ENCODE measurements at places on chromosomes 2 and 18.

DNA sequence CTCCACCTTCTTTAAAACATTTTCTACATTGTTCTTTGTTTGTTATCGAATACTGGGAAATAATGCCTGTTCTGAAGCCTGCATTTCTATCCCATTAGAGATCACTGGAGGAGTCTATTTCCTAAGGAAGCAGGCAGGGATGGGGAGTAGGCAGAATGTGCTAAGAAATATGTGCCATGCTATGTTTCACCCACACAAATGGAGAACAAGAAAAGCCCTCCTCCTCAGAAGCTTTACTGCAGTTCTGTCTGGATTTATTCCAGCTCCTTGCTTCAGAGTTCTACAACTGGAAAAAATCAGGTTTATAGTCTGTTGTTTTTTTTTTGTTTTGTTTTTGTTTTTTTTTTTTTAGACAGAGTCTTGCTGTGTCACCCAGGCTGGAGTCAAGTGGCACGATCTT, 825.1 kb downstream of the SLC4A3 start:
- H3K27ac ChIP-seq, result no peak overlapping the region
- DNase-seq, result no peak
- H3K4me1 ChIP-seq, result no peaks in the 10 kb centered on the region
- no peak overlapping the region for H3K4me3 ChIP-seq
- no peaks in the 10 kb centered on the region for H3K27me3 ChIP-seq
- no peaks in the 10 kb centered on the region for H3K36me3 ChIP-seq

GRCh38 chr2:151882786-151883445, 54.7 kb upstream of the ARL5A start:
- no peak overlapping the region for H3K4me3 ChIP-seq
- no peaks in the 10 kb centered on the region for H3K36me3 ChIP-seq
- no peak overlapping the region for H3K27ac ChIP-seq
- no peak for DNase-seq
- no peaks in the 10 kb centered on the region for H3K4me1 ChIP-seq

GRCh38 chr18:77811503-77811902, 561.9 kb downstream of the GALR1 start:
- H3K36me3 ChIP-seq, result no peaks in the 10 kb centered on the region
- DNase-seq, result no peak
- H3K27me3 ChIP-seq, result no peaks in the 10 kb centered on the region
- no peaks in the 10 kb centered on the region for H3K4me1 ChIP-seq
- no peak overlapping the region for H3K4me3 ChIP-seq
- no peak overlapping the region for H3K27ac ChIP-seq

DNA sequence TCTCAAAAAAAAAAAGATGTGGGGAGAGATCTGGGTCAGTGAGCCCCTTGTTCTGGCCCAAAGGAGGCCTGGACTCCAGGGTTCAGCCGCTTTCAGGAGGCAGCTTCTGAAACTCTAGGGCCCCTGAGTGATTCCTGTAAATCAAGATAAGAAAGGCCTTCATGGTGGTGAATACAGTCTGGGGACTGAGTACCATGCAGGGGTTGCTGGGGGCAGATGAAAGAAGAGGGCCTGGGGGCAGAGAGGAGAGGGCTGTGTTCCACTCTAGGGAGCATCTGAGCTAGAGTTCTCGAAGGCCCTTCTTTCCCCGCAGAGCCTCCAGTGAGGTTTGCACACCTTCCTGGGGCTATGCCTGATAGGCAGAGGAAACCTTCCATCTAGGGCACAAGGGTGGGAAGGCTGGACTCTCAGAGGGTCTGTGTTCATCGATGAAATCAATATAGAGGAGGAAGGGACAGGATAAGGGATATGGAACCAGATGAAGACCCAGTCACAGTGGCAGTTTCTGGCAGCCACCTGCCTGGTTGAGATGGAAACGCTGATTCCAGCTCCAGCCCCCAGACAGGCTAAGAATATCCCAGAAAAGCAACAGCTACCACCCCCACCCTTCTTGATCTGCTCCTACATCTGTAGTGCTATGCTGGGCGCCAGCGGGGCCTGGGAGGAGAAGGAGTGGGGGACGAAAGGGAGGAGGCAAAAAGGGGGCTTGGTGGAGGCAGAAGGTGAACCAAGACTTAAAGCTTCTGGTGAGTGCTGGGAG, 4.7 kb upstream of the CDK5R2 start:
- H3K36me3 ChIP-seq, result no peaks in the 10 kb centered on the region
- no peak overlapping the region for H3K27ac ChIP-seq

DNA sequence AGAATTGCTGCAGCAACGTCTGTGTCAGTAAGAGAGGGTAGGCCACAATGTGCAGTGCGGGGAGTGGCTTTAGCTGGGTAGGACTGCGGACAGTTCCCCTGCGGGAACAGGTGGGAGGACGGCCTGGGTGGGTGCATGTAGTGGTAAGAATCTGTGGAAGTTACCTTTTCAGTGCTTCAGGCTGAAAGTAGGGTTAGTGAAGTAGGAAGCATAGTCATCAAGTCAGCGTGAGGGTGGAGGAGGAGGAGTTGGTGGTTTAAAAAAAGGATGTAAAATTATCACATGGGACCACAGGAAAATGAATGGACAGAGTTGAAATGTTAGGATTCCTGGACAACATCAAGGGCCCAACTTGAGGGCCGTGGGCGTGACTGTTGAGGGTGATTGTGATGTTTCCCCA, 13.2 kb downstream of the CEP192 start:
- no peaks in the 10 kb centered on the region for H3K27me3 ChIP-seq
- H3K27ac ChIP-seq, result no peak overlapping the region
- H3K36me3 ChIP-seq, result peaks cover 15% of the 10 kb centered on the region
- H3K4me3 ChIP-seq, result no peak overlapping the region

- DNase-seq, result no peak
- H3K36me3 ChIP-seq, result no peaks in the 10 kb centered on the region
- H3K4me1 ChIP-seq, result peaks cover 5% of the 10 kb centered on the region
- no peak overlapping the region for H3K4me3 ChIP-seq
Observed at GRCh38 chr18:24189007-24189528, 50.2 kb downstream of the CABYR start.

- H3K27ac ChIP-seq, result peak within 1 kb of the TSS; percentile 97
- peak; percentile 69 for DNase-seq
- H3K4me1 ChIP-seq, result no peaks in the 10 kb centered on the region
- H3K4me3 ChIP-seq, result peak within 1 kb of the TSS; percentile 80
- no peaks in the 10 kb centered on the region for H3K27me3 ChIP-seq
Observed at GRCh38 chr2:147844697-147845410, at the start of gene ACVR2A. ACVR2A (plus strand) TSS chr2:147845029; CDS start chr2:147845153, 124 bp downstream.

DNA sequence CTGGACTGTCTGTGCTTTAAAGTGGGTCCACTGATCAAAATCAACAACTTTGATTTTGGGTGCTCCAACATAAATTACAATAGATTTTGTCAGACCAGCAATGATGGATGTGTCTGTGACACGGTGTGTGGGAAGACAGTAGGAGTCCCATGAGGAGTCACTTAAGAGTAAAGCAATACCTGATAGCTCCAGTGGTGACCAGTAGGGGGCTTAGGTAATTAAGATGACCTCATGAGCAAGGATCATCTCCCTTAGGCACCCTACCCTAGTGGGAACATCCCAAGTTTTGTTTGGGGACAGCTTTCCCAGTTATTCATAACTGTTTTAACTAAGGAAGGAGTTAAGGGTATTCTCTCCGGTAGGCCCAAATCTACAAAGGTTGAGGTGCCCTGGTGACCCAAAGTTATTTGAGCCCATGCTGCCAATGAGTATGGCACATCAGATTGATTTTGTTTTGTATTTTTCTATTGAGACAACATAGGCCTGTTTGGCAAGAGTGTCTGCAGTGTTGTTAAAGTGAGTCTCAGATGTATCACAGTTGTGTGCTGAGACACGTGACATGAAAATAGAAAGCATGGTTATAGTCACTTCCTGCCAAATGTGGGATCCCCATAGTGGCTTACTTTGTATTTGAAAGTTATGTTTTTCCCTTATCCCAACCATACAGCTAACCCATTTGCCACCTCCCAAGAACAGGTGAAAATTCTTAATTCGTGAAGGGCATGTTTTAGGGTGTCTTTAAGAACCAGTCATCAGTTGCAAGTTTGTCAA, 1337.6 kb upstream of the SLC39A10 start:
- no peak for DNase-seq
- H3K36me3 ChIP-seq, result no peaks in the 10 kb centered on the region
- no peaks in the 10 kb centered on the region for H3K4me1 ChIP-seq
- H3K27me3 ChIP-seq, result no peaks in the 10 kb centered on the region
- no peak overlapping the region for H3K27ac ChIP-seq

DNA sequence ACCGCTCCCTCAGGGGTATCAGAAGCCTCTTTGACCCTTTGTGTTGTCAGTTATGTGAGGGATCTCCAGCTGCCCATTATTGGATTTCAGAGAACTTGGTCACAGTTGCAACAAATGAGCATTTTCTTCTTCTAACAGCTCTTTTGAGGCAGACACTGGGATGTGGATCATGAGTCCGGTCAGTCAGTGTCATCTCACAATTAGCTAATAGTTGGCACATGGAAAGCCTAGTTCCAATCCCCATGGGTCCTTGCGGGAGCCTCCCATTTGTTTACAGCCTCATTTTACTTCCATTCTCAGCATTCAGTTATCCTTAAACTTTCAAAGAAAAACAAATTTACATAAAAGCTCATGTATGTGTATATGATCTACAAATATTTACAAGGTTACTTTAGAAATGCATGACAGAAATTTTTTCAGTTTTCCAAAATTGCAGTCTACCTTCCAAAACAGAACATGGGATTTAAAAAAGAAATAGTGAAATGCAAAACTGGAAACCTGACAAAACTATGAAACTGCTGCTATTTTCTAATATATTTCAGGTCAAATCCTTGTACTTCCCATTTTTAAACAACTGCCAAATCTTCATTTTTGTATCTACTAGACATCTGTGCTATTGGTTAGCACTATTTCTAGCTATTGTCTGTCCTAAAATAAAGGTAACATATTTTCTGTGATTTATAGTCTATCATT, 547.1 kb upstream of the ZEB2 start:
- no peak overlapping the region for H3K4me3 ChIP-seq
- peaks cover 20% of the 10 kb centered on the region for H3K4me1 ChIP-seq
- H3K27me3 ChIP-seq, result no peaks in the 10 kb centered on the region

- H3K27me3 ChIP-seq, result no peaks in the 10 kb centered on the region
- no peak for DNase-seq
- no peak overlapping the region for H3K27ac ChIP-seq
- H3K4me3 ChIP-seq, result no peak overlapping the region
- H3K36me3 ChIP-seq, result no peaks in the 10 kb centered on the region
Observed at GRCh38 chr2:174870787-174871186, 106.5 kb upstream of the CHRNA1 start.

DNA sequence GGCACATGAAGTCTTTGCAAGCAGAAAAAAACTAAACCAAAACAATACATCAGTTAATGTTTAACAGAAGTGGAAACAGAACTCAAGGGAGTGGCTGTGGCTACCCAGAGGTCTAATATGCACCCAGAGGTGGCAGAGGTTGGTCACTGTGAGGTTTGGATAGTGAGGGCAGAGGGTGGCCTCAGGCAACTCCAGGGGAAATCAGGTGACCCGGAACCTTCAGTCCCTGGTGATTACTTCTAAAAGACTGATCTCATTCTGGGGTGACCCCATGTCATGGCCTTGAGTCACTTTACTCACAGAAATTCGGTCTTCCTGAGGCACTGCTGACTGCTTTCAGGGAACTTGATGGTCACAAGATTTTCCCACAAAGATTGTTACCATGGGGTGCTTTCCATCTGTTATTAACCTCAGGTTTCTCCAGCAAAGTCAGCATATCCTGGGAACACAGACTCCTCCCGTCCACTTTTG, 99.4 kb downstream of the TMEM17 start:
- no peak for DNase-seq
- H3K27ac ChIP-seq, result no peak overlapping the region
- no peaks in the 10 kb centered on the region for H3K36me3 ChIP-seq
- H3K27me3 ChIP-seq, result no peaks in the 10 kb centered on the region
- H3K4me3 ChIP-seq, result no peak overlapping the region
- peaks cover 20% of the 10 kb centered on the region for H3K4me1 ChIP-seq

DNA sequence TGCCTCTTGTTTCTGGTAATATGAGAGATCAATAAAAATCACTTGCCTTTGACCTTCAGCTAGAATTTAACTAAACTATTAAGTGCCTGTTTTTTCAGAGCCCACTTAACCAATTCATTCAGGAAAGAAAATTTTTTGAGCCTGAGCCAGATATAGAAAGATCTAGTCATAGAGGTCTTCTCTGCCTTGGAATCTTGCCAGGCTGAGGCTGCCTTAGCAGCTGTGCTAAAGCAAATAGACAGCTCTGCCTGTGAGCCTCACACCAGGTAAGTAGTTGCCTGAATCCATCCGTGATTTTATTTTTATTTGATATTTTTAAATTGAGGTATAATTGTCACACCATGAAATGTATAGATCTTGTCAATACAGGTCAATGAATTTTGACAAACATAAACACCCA, 27.4 kb downstream of the EVX2 start:
- no peak for DNase-seq
- H3K27me3 ChIP-seq, result no peaks in the 10 kb centered on the region
- H3K4me1 ChIP-seq, result no peaks in the 10 kb centered on the region
- H3K36me3 ChIP-seq, result no peaks in the 10 kb centered on the region

- no peak overlapping the region for H3K4me3 ChIP-seq
- no peak overlapping the region for H3K27ac ChIP-seq
- no peaks in the 10 kb centered on the region for H3K27me3 ChIP-seq
- H3K36me3 ChIP-seq, result no peaks in the 10 kb centered on the region
Observed at GRCh38 chr2:173107629-173108022, 32.0 kb downstream of the MAP3K20 start.

DNA sequence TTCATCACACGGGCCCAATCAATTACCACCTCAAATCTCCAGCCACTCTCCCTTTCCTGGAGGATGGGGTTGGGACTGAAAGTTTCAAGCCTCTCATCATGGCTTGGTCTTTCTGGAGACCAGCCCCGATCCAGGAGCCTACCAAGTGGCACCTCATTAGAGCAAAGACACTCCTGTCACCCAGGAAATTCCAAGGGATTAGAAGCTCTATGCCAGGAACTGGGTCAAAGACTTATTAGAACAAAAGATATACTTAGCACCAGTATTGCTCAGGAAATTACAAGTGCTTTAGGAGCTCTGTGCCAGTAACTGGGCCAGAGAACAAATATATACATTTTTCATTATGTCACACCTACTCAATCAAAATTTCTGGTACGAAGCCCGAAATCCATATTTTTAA, 14.3 kb downstream of the SLC25A52 start:
- no peaks in the 10 kb centered on the region for H3K36me3 ChIP-seq
- no peaks in the 10 kb centered on the region for H3K4me1 ChIP-seq

- no peaks in the 10 kb centered on the region for H3K27me3 ChIP-seq
- H3K4me3 ChIP-seq, result no peak overlapping the region
- H3K36me3 ChIP-seq, result no peaks in the 10 kb centered on the region
- no peak for DNase-seq
- peaks cover 23% of the 10 kb centered on the region for H3K4me1 ChIP-seq
Observed at GRCh38 chr18:24018299-24018886, 3.8 kb downstream of the TTC39C start.

GRCh38 chr18:29041976-29042375, 865.0 kb upstream of the CDH2 start:
- DNase-seq, result no peak
- no peaks in the 10 kb centered on the region for H3K27me3 ChIP-seq
- no peaks in the 10 kb centered on the region for H3K36me3 ChIP-seq
- no peaks in the 10 kb centered on the region for H3K4me1 ChIP-seq

DNA sequence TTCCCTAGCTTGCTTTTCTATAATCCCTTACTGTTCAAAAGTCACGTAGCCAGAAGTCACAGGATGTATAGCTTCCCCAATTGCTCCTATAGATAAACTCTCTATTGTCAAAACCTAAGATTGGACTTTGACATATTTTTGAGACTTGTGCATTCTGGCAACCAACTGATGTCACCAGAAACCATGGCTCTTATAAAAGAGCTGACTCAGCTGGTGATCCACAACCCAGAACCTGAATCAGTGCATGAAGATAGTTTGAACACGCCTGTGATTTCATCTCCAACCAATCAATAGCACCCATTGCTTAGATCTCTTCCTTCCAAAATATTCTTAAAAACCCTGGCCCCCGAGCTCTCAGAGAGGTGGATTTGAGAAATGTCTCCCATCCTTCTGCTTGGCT, 639.9 kb upstream of the PIK3C3 start:
- no peaks in the 10 kb centered on the region for H3K4me1 ChIP-seq
- DNase-seq, result no peak
- H3K4me3 ChIP-seq, result no peak overlapping the region
- no peaks in the 10 kb centered on the region for H3K36me3 ChIP-seq
